ENCODE measurements at places on chromosomes 5 and 9.

DNA sequence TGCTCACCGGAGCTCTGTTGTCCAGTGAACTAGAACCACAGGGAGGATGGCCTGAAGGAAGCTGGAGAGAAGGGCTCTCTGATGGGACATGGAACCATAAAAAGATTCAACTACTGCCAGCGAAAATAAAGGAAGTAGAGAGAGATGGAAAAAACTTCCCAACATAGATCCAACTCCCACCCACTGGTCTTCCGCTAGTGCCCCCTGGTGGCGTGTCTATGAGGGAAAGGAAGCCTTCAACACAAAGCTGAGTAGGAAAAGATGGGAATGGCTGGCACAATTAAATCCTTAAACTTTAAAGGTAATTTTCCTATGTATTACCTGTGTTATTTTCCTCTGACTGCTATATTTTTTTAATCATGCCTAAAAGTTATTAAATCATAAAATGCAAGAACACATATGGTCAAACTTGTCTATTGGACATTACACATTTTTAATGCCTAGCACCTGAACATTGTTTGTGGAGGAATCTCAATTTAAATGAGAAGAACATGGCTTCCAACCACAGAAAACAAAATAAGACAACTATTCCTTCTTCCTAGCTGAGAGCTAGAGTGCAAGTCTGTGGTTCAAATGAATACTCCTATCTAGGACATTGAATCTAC is 51.5 kb downstream of the CEP120 start:
- DNase-seq = peak; percentile 77

GRCh38 chr5:137741718-137742117 is 5.8 kb upstream of the KLHL3 start:
- DNase-seq = no peak

GRCh38 chr5:79936002-79936645 is 54.9 kb downstream of the MTX3 start:
- DNase-seq = no peak

GRCh38 chr5:151596828-151597539 is 5.9 kb upstream of the FAT2 start:
- DNase-seq = no peak

- DNase-seq = no peak
Observed at GRCh38 chr9:135224286-135224877, 136.9 kb downstream of the OLFM1 start.

GRCh38 chr9:17160327-17160726 is 25.5 kb downstream of the CNTLN start:
- no peak for DNase-seq
